Anterior cingulate cortex (tissue), 58 donors: ENCODE measurements at places on chromosomes 5 and 9.

- DNase-seq = no peak
These were observed 392.0 kb downstream of the ZSWIM6 start for GRCh38 chr5:61724102-61724501.

GRCh38 chr5:99379187-99379586 is 450.4 kb upstream of the CHD1 start:
- DNase-seq = no peak

- DNase-seq = no peak
These were observed 510.4 kb downstream of the PSAT1 start for GRCh38 chr9:78807286-78807685.

GRCh38 chr5:41869151-41869723 is 988 bp downstream of the OXCT1 start:
- peak; percentile 52 for DNase-seq

DNA sequence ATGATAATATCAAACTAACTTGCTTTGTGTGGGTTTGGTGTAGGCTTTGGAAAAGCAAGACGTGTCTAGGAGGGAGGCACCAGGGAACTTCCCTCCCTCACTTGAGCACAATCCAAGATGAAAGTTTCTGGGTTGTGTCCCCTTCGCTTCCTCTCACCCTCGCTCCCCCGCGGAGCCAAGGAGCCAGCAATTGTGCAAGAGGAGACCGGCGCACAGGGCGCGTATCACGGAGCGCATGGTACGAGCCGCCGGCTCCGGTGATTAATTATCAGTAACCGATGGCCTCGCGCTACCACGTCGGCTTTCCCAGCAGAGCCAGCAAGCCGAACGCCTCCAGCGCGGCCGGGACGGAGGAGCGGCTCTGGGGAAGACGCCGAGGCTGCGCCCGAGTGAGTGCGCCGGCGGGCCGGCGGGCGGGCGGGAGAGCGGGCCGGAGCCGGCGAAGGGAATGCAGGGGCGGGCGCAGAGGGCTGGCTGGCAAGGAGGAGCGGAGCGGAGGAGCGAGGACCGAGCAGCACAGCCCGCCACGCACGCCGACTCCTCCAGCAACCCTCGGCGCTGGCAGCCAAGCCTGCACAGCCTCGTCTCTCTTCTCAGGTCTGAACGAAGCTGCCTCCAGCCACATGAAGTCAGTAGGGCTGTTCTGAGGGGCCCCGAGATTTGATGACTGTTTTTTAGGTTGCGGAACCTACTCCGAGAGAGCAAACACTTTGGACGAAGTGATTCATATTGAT is 143.6 kb downstream of the BNC2 start:
- peak; percentile 13 for DNase-seq

- DNase-seq = no peak
These were observed 29.0 kb downstream of the TENT4A start for GRCh38 chr5:6742081-6742758.

DNA sequence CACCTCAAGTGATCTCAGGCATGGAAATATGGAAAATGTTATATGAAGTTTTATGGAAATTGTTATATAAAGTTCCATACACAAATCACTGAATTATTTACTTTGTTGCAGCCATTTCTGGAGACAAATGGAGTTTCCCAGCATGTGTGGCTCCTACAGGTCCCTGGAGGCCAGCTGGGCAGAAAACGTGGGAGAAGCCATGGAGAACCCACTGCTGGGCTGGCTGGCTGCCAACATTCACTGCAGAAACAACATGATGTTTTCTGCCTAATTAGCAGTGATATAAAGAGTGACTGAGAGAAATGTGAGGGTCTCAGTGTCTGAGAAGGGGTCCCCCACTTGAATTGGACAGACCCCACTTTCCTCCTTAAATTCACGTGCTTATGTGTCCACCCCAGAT is 208.8 kb upstream of the IRX2 start:
- DNase-seq = no peak

DNA sequence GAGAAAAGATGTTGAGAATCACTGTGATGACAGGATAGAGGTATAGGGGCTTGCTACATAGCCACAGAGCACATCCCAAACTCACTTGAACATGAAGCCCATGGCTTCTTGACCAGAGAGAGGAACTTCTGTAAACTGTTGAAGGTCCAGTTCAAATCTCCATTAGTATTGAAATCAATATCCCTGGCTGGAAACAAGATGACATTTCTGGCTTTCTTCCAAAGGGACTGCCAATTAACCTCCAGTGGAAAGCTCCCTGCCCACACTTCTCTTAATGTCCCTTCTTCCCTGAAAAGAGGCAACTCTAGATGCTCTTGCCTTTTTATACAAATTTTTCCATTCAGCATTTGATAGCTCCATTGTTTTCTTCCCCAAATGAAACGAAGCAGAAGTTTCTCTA is 612.1 kb downstream of the EBF1 start:
- DNase-seq = no peak

DNA sequence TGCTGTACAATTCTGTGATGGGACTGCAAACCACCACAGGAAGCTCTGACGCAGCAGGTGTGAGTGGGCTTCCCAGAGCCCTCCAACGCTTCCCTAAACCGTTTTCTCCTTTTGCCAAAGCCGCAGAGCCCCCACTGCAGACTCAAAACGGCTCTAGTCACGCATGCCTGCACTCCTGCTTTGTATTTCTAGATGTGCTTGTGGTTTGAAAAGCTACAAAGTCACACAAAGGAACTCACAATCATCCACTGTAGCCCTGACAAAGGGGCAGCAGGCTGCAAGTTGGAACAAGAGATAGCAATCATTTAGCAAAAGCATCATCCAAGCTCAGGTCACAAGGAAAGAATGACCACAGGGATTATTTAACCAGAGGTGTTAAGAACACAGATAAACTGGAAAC is 79.3 kb downstream of the PTPN3 start:
- no peak for DNase-seq

- DNase-seq = no peak
These were observed 31.9 kb downstream of the CNTFR start for GRCh38 chr9:34557426-34558321.

- no peak for DNase-seq
These were observed 70.7 kb downstream of the CETN3 start for GRCh38 chr5:90338712-90339372.

- no peak for DNase-seq
These were observed 165.1 kb downstream of the RNF180 start for GRCh38 chr5:64330728-64331231.

DNA sequence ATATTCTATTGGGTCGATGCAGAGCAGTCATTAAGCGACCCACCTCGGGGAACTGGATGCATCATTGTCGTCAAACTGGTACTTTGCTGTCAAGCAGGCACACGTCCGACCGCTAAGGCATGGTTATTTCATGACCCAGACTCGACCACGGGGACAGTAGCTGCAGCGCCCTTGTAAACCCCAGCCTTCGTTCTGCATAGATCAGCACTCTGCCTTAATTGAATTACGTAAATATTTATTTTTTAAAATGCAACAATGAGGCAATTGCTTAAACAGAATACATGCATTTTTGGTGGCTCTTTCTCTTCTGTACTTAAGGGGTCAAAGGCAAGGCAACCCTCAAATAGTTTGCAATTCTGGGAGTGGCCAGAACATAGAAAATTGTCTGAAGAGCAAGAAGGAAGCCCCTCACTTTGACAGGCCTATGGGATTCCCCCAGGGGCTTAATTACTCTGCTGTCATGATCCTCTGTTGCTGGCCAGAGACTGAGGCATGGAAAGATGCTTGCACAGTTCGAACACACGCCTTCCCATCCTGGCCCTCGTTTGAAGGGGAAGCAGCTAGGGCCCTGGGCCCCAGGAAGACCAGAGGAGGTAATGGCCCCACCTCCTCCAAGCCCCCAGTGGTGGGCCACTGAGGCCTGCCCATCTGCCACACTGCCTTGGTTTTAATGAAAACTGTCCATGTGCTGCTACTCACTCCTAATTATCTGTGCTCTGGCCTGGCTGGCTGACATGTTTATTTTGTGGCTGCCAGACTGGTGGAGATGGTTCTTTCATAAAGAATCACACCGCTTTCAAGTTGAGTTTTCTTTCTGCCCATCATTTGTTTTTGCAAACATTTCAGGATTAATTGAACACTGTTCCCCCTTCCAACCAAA is 169.7 kb upstream of the MAST4 start:
- DNase-seq = no peak

- DNase-seq = no peak
These were observed 42.9 kb upstream of the TRIM32 start for GRCh38 chr9:116644091-116644688.

DNA sequence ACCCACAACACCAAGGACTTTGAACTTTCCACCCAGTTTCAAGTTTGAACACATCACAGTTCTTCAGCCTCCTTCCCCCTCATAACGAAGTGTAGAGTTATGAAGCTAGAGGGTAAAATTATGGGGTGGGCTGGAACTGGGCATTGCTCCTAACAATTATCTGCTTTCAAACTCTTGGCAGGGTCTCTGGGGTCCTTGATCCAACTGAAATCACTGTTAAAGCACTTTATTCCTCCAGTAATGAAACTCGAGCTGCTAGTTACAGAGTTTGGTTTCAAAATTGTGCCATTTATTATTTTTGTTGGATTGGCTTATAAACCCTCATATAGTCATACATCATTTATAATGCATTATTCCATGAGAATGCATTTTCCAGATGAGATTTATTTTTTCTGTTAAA is 158.5 kb downstream of the RGS3 start:
- DNase-seq = no peak

DNA sequence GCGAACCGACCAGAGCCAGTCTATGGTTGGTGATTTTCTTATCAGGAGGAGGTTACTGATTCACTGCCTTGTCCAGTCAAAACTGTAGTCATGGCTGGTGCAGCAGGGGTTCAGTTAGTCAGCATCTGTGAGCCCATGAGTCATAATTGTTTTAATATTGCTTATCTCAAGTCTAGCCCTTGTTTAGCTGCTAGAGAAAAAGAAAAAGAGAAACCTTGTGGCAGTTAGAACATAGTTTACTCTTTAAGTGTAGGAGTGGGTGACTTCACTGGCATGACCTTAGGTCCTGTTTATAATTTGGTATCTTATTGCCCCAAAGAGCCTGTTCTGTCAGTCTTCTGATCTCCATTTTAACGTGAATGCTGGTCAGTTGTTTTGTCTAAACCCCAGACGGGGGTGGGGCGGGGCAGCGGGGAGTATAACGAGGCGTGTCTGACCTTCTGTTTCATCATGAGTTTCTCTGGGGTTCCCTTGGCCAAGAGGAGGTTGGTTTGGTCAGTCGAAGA is 76.9 kb upstream of the NFIL3 start:
- no peak for DNase-seq

- DNase-seq = no peak
These were observed 149.7 kb downstream of the PAPPA start for GRCh38 chr9:116303270-116303669.

- DNase-seq = no peak
These were observed 761.3 kb upstream of the DMAC1 start for GRCh38 chr9:8560560-8561525.

GRCh38 chr5:116013207-116013785 is 19.0 kb upstream of the ARL14EPL start:
- no peak for DNase-seq

DNA sequence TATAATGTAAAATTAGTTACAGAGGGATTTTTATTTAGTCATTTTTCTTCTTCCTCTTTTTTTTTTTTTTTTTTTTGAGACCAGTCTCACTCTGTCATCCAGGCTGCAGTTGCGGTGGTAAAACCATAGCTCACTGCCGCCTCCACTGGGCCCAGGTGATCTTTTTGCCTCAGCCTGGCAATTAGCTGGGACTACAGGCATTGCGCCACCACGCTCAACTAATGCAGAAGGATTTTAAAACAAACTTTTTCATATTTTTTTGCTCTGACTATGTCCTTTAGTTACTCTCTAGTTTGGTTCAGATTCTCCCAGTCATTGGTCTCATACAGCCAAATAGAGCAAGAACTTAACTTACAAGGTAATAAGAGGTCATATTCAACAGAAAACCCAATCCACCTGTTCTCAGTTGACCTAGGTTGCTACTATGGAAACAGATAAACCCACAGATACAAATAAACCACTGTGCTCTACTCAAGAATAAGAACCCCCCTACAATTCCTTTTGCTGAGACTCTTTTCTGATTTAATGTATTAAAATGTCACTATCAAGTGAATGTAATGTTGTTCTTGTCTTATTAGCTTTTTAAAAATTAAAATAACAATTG is 50.1 kb upstream of the TTC39B start:
- DNase-seq = no peak

- no peak for DNase-seq
These were observed 308.9 kb downstream of the NR2F1-AS1 start for GRCh38 chr5:93272108-93272507.

DNA sequence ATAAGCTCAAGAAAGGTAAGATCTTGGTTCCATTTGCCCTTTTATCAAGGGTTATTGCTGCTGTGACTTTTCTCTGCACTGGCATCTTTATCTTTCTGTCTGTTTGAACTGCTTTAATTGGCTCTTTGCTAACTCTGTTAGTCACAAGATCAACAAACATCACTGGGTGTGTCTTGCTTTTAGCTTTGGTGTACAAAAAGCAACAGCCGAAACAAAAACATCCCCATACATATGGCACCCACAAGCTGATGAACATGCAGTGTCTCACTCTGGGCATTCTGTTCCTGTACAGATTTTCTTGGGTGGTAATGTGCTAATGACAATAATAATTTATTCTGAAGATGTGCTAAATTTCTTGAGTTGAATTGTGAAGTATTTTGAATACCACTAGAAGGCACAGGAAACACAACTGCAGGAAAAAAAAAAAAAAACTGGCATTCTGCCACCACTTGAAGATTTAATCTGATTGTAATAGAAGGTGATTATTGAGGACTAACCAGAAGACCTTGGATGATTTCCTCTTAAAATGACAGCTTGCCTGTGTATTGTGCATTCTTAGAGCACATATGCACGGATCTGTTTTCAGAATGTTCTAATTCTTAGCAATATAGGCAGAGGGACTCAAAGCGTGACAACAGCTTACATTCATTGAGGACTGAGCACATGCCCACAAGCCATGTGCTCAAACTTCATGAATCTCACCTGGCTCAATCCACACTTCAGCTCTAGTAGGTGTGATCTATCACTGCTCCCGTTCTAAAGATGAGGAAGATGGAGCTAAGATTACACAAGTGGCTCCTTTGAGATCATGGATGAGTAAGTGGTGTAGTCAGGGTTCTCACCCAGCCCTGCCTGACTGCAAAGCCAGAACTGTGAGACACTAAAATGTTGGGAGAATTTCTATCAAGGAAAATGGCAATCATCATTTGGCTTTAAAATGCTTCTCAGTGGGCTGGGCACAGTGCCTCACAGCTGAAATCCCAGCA is 96.4 kb downstream of the EBF1 start:
- DNase-seq = no peak

GRCh38 chr5:114201332-114201731 is 160.5 kb upstream of the KCNN2 start:
- no peak for DNase-seq
